ENCODE measurements at places on chromosomes 2 and 18.

DNA sequence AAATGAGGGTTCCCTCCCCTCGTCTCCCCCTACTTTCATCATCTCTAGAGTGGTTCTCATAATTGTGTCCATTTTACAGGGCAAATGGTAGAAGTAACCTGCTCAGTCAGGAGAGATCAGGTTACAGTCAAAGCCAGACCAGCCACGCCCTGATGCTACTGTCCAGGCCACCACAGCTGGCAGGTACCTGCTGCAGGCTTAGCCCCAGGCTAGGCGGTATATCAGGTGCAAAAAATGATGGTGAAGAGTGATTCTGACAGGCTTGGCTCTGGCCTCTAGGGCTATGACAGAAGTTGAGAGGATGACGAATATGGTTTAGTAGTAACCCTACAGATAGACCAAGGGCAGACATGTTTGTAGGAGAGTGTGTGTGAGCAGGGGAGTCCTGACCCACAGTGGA lies 67.1 kb downstream of the HAUS1 start:
- no peak for DNase-seq

DNA sequence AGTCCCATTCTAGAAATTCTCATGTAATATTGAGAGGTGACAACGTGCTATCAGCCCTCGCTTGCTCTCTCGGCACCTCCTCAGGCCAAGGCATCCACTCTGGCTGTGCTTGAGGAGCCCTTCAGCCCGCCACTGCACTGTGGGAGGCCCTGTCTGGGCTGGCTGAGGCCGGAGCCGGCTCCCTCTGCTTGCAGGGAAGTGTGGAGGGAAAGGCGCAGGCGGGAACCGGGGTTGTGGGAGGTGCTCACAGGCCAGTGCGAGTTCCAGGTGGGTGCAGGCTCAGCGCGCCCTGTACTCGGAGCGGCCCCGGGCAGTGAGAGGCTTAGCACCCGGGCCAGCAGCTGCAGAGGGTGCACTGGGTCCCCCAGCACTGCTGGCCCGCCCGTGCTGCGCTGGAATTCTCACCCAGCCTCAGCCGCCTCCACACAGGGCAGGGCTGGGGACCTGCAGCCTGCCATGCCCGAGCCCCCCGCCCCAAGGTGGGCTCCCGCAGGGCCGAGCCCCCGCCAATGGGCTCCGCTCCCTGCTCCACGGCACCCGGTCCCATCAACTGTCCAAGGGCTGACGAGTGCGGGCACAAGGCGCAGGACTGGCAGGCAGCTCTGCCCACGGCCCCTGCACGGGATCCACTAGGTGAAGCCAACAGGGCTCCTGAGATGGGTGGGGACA lies 1680.6 kb upstream of the LRRTM1 start:
- no peak for DNase-seq

DNA sequence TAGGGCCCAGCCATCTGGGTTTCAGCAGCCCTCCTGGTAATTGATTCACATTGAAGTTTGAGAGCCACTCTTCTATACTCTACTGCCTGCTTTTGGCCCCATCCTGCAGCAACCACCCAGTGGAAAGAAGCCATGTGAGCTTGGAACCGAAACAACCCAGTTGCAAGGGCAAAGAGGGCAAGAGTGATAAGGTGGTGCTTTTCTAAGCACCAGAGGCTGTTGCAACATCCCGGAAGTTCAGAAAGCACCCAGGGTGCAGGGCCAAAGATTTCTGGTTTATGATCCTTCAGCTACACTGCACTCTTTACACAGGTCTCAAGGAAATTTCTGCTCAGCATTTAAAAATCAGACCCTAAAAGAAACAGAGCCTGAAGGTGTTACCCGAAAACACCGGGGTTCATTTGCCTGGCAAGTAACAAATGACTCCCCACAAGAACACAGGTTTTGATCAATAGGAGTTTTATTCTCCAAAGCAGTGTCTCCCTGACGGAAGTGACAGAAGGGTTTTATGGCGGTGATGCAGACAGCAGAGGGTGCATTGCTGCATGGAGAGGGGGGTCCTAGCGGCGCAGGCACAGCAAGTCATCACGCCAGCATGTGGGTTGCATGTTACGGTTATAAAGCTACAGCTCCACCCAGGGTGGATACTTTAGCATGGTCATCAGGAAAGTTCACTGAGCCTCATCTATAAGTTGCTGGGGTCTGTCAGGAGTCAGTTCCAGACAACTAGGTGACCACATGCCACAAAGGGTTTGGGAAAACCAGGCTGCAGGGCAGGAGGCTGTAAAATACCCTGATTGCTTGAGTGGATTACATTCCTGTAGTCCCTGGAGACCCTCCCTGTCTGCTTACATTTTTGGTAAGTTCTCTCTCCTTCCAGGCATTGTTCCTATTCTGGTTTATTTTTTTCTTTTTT lies 28.8 kb upstream of the TMEM37 start:
- no peak for DNase-seq

DNA sequence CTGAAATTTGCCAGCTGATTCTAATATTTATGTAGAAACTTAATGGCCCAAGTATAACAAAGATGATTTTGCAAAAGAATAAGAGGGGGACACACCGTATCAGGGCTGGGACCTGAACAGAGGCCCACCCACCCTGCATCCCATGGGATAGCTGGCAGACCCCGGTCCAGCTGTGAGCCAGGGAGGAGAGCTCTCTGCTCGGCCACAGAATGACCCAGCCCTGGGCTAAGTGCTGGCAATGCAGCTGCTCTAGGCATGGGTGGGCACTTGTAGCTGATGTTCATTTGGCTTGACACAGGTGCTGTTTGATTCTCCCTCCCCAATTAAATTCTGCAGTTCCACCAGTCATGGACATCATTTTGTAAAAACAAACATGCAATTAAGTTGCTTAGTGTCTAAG lies 522.8 kb upstream of the RAB6C start:
- no peak for DNase-seq

GRCh38 chr18:11937874-11938478 lies 29.9 kb upstream of the MPPE1 start:
- DNase-seq: peak; percentile 20

DNA sequence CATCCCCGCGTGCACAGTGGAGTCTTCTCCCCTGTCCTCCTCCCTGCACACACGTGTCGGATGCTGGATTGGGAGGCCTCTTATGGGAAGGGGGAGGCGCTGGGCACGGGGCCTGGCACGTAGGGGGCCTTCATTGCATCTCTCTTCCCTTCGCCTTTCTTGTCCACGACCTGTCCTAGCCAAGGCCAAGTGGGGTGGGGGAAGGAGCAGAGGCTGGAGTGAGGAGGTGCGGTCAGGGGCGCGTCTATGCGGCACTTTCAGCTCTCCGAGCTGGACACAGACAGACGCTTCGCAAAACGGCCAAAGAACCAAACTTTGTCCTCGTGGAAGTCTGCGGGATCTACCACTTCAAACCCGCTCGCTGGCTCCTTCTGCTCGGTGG lies 13.4 kb downstream of the ALPG start:
- DNase-seq: no peak

DNA sequence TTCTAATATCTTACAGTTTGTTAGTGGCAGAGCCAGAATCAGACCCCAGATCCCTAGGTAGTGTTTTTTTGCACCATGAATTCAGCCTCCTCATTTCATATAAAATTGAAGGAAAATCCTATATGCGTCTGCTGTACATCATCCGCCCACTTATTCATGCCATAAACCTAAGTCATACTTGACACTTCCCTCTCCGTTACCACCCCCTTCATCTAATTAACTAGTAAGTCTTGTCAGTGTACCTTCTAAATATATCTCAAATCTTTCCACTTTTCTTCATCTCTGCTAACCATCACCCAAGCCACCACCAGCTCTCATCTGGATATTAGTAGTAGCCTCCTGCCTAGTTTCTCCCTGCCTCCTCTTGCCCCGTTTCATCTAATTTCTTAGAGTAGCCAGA lies 248.7 kb upstream of the SIX3 start:
- no peak for DNase-seq

GRCh38 chr2:133600266-133600928 lies 32.1 kb upstream of the NCKAP5 start:
- no peak for DNase-seq

DNA sequence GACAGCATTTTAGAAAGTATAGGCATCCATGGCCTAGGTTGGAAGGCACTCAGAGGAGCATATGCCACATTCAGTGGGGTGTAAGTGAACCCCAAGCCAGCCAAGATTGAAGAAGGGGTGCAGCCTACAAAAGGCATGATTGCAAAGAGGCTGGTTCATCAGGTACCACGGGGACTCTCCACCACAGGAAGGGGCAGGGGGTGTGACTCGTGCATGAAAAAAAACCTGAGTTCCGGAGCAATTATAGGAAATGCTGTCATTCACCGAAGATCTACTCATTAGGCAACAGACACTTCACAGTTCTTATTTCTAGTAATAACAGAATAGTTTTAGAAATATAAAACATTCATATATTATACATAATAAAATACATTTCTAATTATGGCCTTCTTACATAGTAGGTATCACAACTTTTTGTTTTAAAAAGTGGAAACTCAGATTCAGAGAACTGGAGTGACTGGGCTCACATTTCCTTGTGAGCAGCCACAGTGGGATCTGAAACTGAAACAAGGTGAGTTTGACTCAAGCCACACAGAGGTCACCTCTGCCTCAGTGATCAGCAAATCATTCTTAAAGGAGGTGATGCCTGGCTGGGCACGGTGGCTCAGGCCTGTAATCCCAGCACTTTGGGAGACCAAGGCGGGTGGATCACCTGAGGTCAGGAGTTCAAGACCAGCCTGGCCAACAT lies 188.4 kb upstream of the GYPC start:
- DNase-seq: no peak

DNA sequence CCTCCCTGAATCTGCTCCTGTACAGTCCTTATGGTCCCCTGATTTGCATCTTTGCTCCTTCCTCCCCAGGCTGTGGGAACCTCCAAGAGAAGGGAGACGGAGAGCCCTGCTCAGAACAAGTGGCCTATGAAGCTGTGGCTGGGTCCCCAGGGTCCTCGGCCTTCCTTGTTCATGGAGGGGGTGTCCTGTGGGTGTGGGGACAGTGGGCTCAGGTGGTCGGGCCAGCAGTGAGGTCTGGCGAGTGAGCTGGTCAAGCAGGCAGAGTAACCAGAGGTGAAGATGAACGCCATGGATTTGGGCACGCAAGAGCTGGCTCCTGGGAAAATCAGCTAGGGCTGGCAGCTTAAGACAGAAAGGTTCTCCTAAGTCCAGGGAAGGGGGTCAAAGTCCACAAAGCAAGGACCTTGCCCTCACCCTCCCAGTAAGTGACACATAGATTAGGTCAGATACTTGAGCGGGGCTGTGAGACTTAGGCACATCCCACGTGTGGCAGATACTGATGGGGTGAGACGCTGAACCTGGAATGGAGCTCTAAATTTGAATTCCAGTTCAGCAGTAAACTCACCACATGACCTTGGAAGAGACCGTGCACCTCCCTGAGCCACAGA lies 24.8 kb downstream of the GNLY start:
- no peak for DNase-seq

GRCh38 chr2:58046335-58046584 lies 346 bp upstream of the VRK2 start:
- no peak for DNase-seq

- DNase-seq: no peak
Observed at GRCh38 chr2:151999053-151999452, 99.8 kb downstream of the CACNB4 start.

All from AG09319 (cell line).